Kasumi-1 (cell line): ENCODE measurements at places on chromosomes 7 and 10.

DNA sequence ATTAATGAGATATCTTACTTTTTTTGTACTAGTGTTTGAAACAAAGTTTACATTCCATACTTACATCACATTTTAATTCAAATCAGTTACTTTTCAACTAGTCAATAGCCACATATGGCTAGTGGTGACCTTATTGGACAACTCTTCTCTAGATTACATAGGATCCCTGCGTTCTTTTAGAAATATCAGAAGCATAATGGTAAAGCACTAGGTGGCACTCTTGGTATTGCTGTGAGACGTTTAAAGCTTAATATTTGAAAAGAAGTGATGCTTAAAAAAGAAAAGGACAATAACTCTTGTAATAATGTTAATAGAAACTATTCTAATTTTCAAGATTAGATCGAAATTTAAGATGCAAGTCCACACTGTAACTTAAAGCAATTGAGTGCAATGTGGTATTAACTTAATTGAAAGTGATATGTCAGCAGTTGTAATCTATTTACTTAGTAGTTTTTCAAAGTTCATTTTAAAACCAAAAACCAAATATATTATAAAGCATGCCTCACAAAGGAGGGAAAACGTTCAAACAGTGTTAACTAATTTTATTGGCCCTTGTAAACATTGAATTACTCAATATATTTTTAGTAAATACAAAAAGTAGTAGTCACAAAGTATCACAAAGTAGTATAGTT lies 339.1 kb downstream of the ATRNL1 start:
- peak; percentile 69 for DNase-seq

GRCh38 chr10:101615525-101616116 lies 27.5 kb downstream of the DPCD start:
- DNase-seq: no peak

- no peak for DNase-seq
These were observed 9.1 kb downstream of the OR2A7 start for GRCh38 chr7:144255471-144255897.

GRCh38 chr10:9508606-9509005 lies 1454.1 kb downstream of the GATA3 start:
- no peak for DNase-seq

- no peak for DNase-seq
These were observed 50.1 kb upstream of the CAV2 start for GRCh38 chr7:116449441-116449840.

DNA sequence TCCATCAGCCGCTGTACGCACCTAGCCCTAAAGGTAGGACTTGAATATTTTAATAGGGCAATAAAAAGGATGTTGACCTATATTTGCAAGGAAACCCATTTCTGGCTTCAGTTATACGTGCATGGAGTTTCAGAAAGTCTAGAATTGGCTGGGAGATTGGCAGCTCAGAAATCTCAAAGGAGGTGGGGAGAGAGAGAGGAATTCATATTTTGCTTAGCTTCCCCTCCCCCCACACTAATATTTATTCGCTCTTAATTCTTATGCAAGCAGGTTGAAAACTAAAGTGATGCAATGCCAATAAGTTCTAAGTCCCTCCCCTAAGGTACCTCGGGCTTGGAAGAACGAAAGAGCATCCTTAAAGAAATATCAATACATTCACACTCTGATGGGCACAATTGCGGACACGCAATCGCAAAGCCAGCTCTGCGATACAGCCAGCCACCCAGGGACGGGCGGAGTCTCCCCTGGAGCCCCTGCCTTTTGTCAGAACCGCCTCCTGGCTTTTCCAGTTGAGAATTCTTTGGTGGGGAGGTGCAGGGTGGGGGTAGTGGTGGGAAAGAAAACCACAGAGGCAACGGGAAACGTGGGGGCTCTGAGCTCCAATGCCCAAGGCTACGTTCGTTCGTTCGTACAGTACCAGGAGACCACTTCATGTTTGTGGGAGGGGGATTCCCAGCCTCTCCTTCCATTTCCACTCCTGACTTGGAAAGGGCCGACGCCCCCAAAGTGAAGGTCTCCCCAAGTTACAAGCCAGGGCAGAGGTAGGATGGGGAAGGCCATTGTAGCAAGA lies 1.3 kb downstream of the SHH start:
- DNase-seq: no peak

- no peak for DNase-seq
These were observed 149.3 kb upstream of the DPP6 start for GRCh38 chr7:153902862-153903261.

- DNase-seq: no peak
These were observed 24.3 kb downstream of the CDH23 start for GRCh38 chr10:71421075-71421434.

DNA sequence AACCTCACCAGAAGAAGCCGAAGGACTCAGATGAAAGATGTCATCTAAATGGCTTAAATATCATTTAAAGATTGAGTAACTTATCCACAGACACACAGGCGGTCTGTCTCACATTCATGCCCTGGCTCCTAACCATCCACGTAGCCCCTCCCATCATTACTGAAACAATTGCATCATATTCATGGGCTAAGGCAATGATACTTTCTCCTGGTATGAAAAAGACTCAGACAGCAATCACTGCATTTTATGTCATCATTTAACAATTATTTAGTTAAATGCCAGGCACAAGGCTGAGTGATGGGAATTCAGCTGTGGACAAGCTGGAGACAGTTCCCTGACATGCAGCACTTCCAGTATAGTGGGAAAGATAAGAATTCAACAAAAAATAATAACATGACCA lies 11.2 kb upstream of the TECTB start:
- DNase-seq: no peak

DNA sequence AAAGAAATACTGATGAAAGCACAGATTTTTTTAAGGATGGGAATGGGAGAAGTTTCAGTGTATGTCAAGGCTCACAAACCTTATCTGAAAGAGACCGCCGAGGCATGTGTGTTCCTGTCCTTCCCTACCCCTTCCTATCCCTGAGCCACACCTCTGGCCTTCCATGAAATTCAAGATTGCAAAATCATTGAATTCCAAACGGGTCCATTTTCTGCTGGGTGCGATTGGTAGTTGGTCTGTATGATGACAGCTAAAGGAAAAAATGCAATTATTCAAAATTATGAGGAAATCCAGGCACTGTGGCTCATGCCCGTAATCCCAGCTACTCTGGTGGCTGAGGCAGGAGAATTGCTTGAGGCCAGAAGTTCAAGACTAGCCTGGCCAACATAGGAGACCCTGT lies 170.1 kb downstream of the ARHGAP12 start:
- no peak for DNase-seq
